Aorta (tissue), 5 donors: ENCODE measurements at places on chromosomes 2 and 18. TPM values are rescaled to one million over a fixed set of nuclear protein-coding genes. Genes with fewer than 3 reads are reported as not detected.

DNA sequence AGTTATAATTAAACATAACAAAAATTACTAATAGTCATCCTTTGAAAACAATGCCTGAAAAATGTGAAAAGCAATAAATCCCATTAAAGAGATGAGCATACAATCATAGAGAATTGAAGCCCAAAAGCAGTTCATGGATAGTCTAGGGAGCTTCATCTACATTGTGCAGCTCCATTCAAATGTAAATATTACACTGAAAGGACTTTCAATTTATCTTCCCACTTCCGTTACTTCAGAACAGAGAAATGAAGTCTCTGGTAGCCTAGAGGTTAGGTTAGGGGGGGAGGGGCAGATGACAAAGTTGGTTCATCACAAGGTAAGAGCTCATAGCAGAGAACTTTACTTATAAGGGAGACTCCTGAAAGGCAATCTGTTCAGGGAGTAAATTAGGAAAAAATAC is 126.6 kb upstream of the RGPD4 start:
- no peak for DNase-seq

GRCh38 chr18:11405804-11406203 is 203.6 kb upstream of the SLC35G4 start:
- DNase-seq, result no peak

DNA sequence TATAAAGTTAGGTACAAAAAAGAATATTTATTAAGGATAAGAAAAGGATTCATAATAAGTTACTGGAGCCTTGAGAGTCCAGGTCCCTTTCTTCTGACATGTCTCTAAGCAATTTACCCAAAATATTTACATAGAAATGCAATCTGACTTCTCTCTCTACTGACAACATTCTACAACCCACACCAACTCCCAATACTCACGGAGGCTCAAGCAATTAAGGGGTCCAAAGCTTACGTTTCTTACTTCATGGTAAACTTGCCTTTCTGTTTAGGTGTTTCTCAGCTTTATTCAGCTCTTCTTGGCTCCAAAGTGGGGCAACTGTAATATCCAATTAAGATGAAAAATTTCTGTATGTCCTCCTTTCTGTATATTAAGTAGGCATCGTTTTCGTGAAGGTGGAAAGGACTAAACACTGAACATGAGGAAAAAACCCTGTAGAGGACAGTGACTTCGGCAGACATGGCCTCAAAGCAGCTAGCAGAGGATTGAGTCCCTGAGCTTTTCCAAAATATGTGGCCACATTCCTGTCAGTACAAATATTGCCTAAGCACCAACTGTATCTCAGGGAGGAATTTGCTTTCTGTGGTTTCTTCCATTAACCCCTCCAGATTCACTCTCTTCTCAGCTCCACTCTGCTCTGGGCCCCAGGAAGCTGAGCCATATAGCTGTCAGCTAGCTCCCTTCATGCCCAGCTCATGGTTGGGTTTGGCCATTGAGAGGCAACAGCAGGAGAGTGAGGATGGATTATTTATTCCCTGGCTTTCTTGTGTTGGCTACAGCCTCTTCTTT is 67.9 kb upstream of the GLS start:
- no peak for DNase-seq

- DNase-seq, result no peak
These were observed 174.9 kb downstream of the AGAP1 start for GRCh38 chr2:235668782-235669181.

DNA sequence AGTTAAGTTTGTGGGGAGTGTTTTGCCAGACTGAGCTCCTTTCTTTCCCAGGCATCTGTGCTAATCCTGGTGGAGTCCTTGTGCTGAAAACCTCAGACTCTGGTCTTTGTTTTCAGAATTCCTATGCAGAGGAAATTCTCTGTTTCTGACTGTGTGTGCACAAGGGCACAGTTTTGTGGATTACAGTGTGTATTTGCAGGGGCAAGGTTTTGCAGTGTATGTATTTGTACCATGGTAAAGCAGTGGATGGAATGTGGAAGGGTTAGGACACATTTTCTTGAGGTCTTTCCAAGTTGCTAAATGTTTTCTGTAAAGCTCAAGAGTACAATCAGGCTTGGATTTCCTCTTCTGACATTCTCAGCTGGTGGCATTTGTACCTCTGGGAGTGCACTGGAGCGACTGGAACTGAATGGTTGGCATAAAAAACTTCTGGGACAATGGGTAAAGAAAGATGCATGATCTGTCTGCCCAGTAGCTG is 139.5 kb upstream of the RND3 start:
- no peak for DNase-seq

GRCh38 chr2:172888714-172889669 is 153.3 kb downstream of the RAPGEF4 start:
- DNase-seq, result no peak

BCL2 gene
- 25.4 TPM for total RNA-seq

DNA sequence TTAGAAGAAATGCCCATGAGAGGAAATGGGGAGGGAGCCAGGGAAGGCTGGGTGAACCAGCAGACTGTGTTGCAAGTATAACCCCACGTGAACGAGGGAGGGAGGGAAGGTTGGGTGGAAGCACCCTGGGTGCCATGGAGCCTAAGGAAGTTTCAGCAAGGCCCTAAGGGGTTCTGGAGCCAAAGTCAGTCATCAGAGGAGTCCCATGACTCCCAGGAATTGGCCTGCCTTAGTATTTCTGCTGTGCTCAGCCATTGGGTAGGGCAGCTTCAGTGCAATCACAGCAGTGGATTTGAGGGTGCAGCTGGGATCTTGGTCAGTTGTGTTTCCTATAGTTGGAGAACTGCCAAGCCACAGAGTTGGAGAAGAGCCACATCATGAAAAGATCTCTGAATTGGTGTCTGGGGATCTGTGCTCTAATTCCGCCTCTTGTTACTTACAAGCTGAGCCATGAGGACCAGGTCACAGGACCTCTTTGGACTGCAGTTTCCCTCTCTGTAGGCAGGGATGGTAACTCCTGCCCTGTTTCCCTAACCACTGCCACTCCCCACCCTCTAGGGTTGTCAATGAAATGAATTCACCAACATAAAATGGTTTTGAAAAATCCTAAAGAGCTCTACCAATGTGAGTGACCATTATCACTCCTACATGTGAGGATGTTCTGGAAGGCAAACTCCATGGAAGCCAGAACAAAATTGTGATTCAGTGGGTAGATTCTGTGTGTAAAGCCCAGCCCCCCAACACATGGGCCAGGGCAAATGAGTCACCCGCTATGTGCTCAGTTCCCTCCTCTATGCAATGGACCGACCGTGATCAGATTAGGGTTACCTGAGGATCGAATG is 108.9 kb downstream of the CLIP4 start:
- DNase-seq, result no peak

- no peak for DNase-seq
These were observed 34.2 kb upstream of the NT5DC4 start for GRCh38 chr2:112686348-112687217.

- no peak for DNase-seq
These were observed 39.5 kb downstream of the SH3BP4 start for GRCh38 chr2:234991290-234991689.

TOGARAM2 gene
- 0.78 TPM for total RNA-seq

DNA sequence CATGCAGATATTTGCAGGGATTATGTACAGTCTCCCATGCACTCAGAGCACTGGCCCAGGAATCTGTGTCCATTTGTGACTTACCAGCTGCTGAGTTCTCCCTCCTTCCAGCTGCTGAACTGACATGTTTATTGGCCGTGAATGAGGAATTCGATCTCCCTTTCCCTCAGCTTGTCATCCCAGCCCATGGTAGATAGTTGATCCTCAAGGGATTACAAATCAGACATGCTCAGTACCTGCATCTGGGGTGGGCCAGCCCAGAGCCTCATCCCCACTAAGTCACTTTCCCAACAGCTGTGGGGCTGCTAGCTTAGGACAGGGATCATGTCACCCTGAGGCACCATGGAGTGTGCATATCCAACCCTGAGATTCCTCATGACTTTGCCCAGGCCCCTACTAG is 1284.9 kb upstream of the LRRTM1 start:
- DNase-seq, result no peak

GRCh38 chr2:208369091-208369490 is 37.5 kb upstream of the PTH2R start:
- no peak for DNase-seq

STPG4 gene
- 0.90 TPM for total RNA-seq

- no peak for DNase-seq
These were observed 71.0 kb downstream of the MAPK4 start for GRCh38 chr18:50630895-50631294.

SNX17 gene
- 90.5 TPM for total RNA-seq

THADA gene
- 30.5 TPM for total RNA-seq

- no peak for DNase-seq
These were observed 22.6 kb upstream of the SERPINB7 start for GRCh38 chr18:63752636-63753035.

- DNase-seq, result no peak
These were observed 200.0 kb downstream of the DNER start for GRCh38 chr2:229514273-229514895.

DNA sequence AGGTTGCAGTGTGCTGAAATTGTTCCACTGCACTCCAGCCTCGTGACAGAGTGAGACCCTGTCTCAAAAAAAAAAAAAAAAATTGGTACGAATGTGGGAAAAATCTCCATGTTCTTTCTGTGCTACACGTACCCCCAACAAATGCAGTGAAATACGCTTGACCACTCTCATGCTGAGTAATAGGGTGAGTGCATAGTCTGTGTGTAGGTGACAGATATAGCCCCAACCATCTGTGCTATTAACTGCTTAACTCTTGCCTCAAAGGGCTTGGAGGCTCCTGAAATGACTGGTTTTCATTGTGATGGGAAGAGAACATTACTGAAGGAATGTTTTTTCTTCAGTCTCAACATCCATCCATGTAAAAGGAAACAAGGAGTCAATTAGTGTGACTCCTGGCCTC is 15.7 kb downstream of the LYPD1 start:
- no peak for DNase-seq

DNA sequence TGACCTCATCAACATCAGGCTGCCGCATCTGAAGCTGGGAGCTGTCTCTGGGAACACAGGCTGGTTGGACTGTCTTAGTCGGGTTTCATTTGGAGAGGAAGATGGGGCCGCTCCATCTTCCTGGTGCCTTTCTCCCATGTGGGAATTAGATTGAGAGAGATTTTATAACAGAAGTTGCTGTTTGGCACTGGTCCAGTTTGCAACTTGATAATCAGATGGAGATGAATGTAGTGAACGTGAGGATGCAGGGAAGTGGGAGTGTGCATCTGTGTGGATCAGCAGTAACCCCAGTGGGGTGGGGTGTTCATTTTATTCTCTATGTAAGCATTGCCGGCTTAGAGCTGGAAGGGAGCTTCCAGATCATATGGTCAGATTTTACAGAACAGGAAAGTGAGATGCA is 250.9 kb downstream of the DCDC2C start:
- DNase-seq, result no peak

DNA sequence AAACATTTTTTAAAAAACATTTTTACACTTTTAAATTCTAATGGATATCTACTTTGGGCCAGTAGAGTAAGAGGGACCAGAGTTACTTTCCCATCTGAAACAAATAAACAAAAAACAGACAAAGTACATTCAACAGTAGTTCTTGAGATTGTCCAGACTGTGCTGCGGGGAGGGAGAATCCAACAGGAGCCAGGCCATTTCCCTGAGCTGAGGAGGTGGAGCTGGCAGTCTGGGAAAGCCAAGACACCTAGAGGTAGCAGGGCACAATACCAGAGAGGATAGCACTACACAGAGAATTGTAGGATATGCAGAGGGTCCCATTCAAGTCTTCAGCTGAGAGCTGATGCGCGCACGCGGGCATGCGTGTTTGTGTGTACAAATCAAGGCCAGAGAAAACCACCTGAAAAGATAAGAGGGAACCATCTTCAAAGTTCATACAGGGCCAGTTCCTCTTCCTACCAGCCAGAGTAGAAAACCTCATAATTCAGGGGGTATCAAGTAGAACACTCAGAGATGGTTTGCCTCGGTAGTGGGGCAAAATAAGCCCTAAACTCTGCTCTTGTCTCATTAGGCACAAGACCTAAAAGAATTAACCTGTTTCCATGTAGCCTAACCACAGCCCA is 44.0 kb downstream of the PTRHD1 start:
- no peak for DNase-seq
